ENCODE measurements at places on chromosomes 5 and 9. TPM values are rescaled to one million over a fixed set of nuclear protein-coding genes. Genes with fewer than 3 reads are reported as not detected.

Gene IL5
- total RNA-seq = not detected

Gene CDC20B
- not detected for total RNA-seq

Gene RAPGEF6
- 12.1 TPM for total RNA-seq

Gene PCDHGA2
- 0.23 TPM for total RNA-seq

Gene FBXL17
- total RNA-seq = 18.6 TPM

Gene SLC4A9
- total RNA-seq = not detected

Gene NCS1
- total RNA-seq = 56.6 TPM

Gene TAF1L
- not detected for total RNA-seq

Gene C5orf52
- not detected for total RNA-seq

Gene SHISAL2B
- total RNA-seq = not detected

Gene SPATA31E1
- not detected for total RNA-seq

Gene SHC3
- 0.64 TPM for total RNA-seq

Gene CD180
- total RNA-seq = not detected

Gene SLC25A48
- not detected for total RNA-seq

DNA sequence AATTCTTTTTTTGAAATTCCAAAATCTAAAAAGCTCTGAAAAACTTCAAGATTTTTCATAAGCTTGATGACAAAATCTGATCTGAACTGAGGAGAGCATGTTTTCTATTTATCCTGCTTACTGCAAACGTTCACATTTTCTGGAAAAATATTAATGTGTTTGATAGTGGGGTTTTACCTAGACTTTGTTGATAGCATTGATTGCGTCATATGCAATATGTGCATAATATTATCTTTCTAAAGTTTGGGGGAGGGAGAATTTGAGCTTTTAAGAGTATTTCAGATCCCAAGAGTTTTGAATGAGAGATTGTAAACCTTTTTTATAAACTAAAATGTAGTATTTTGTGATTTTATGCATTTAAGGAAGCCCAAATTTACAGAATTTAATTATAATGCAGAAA, 62.8 kb upstream of the CDH6 start:
- DNase-seq = no peak
- no peak overlapping the region for H3K27ac ChIP-seq
- H3K27me3 ChIP-seq = no peaks in the 10 kb centered on the region
- peaks cover 5% of the 10 kb centered on the region for H3K4me1 ChIP-seq
- peaks cover 2% of the 10 kb centered on the region for H3K36me3 ChIP-seq
- no peak overlapping the region for H3K4me3 ChIP-seq

GRCh38 chr5:137696481-137696880, 39.4 kb downstream of the KLHL3 start:
- H3K36me3 ChIP-seq = peaks cover 2% of the 10 kb centered on the region
- H3K4me1 ChIP-seq = peaks cover 26% of the 10 kb centered on the region
- no peak overlapping the region for H3K27ac ChIP-seq
- H3K4me3 ChIP-seq = no peak overlapping the region

GRCh38 chr9:6096821-6097220, 81.4 kb upstream of the RANBP6 start:
- no peaks in the 10 kb centered on the region for H3K36me3 ChIP-seq
- no peak overlapping the region for H3K27ac ChIP-seq
- no peaks in the 10 kb centered on the region for H3K4me1 ChIP-seq
- DNase-seq = no peak
- peaks cover 37% of the 10 kb centered on the region for H3K27me3 ChIP-seq

DNA sequence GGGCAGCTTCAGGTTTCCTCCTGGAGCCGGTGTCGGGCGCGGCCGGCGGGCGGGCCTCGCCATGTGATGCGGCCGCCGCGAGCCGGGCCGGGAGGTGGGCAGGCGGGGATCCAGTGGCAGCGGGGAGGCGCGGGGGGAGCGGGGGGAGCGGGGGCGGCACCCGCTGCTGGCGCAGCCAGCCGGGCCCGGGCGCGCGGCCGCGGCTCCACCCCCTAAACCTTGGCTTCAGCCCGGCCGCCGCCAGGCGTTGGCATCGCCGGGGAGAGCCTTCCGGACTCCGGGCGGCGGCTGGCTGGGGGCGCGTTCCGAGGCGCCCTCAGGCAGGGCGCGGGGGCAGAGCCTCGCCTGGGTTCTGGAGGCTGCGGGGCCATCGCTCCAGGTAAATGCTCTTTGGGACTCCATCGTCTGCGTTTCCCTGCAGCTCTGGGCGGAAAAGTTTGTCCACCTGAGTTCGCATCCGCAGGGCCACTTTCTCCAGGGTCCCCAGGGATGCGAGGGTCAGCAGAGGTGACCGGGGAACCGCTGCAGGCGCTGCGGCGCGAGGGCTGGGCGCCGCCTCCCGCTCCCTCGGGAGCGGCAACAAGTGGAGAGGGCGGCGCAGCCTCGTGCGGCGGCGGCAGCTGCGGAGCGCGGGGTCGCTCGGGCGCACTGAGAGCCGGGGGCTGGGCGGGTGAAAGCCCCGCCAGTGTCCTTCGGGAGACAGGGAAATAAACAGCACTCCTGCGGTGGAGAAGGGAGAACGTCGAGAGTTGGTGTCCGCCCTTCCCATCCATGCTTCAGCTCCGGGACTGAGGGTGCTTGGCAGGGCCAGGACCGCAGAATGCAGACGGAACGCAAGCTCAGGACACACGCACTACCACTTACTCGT, at the start of gene ARHGEF28:
Gene ARHGEF28 (plus strand): TSS at position 253 of the 868 bp plus-strand sequence. CDS start 58,656 bp downstream, outside the sequence.
- DNase-seq = no peak
- H3K4me3 ChIP-seq = peak within 1 kb of the TSS; percentile 71
- H3K4me1 ChIP-seq = peaks cover 31% of the 10 kb centered on the region
- H3K27ac ChIP-seq = peak within 1 kb of the TSS; percentile 41

- H3K4me3 ChIP-seq = no peak overlapping the region
- DNase-seq = no peak
- H3K27me3 ChIP-seq = peaks cover 18% of the 10 kb centered on the region
- no peak overlapping the region for H3K27ac ChIP-seq
- H3K36me3 ChIP-seq = peaks cover 2% of the 10 kb centered on the region
Measured at GRCh38 chr9:15121630-15122029, 185.4 kb downstream of the TTC39B start.

DNA sequence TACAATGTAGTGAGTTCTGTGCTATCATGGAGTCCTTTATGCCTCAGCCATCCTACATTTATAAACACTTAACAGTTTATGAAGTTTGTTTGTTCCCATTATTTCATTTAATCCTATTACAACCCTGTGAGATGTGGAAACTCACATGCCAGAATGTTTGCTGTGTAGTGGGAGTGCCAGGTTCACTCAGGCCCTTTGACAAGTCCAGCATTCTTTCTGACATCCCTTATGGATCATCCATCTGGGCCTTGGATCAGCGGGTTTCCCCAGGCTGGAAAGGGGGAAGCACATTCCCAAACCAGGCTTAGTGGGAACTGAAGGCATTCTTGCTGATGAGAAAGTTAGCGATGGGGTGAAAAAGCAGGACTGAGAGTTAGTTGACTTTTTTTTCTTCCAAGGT, 128.1 kb upstream of the OTULINL start:
- H3K4me3 ChIP-seq = no peak overlapping the region
- no peaks in the 10 kb centered on the region for H3K27me3 ChIP-seq
- peaks cover 79% of the 10 kb centered on the region for H3K4me1 ChIP-seq

DNA sequence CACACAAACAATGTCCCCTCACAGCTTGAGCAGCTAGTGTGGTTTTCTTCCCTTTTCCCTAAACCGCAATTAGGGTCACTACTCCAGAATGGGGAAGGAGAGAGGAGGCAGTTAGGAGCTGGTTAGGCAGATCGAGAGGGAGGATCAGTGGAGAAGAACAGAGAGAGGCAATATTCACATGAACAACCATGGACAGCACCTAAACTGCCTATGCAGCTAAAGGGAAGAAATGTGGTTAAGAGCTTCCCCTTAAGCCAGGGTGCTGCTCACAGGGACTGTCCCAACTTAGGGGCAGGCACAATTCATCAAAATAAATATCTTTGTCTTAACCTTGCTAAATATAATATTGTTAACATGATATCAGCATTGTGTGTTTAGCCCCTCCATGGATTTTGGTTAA, 359.3 kb upstream of the CDH18 start:
- no peak overlapping the region for H3K4me3 ChIP-seq
- H3K4me1 ChIP-seq = no peaks in the 10 kb centered on the region
- DNase-seq = no peak
- peaks cover 2% of the 10 kb centered on the region for H3K27me3 ChIP-seq

DNA sequence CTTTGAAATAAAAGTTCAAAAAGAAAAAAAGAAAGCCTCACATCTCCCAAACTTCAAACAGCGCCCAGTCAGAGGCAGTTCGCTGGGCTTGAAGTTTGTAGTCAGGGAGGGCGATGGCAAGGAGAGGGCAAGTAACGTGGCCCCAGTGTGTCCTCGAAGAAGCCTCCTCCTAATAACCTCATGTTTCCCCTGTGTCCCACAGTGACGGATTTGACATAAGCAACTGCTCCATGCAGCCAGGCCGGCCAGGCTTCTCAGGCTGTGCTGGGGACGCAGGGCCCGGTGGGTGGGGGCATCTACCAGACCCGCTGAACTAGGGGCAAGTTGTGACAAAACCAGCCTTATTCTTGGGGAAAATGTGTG, 172.2 kb downstream of the ERCC6L2 start:
- H3K4me3 ChIP-seq = no peak overlapping the region
- peaks cover 16% of the 10 kb centered on the region for H3K27me3 ChIP-seq
- peaks cover 1% of the 10 kb centered on the region for H3K36me3 ChIP-seq
- H3K27ac ChIP-seq = no peak overlapping the region
- H3K4me1 ChIP-seq = peaks cover 11% of the 10 kb centered on the region

GRCh38 chr5:115343855-115344254, 47.4 kb upstream of the CCDC112 start:
- H3K27me3 ChIP-seq = no peaks in the 10 kb centered on the region
- peak overlapping the region; percentile 76 for H3K27ac ChIP-seq
- DNase-seq = no peak
- peaks cover 14% of the 10 kb centered on the region for H3K4me1 ChIP-seq
- H3K36me3 ChIP-seq = no peaks in the 10 kb centered on the region
- no peak overlapping the region for H3K4me3 ChIP-seq

DNA sequence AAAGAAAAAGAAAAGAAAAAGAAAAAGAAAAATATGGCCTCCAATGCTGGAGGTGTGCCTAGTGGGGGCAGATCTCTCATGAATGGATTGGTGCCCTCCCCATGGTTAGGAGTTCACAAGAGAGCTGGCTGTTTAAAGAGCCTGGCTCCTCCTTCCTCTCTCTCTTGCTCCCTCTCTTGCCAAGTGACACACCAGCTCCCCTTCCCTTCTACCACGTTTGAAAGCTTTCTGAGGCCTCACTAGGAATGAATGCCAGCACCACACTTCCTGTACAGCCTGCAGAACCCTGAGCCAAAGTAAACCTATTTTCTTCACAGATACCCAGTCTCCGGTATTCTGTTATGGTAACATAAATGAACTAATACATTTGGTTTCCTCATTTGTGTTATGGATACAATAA, 14.4 kb upstream of the GALNT10 start:
- H3K4me3 ChIP-seq = no peak overlapping the region
- H3K27ac ChIP-seq = peak overlapping the region; percentile 76
- H3K27me3 ChIP-seq = no peaks in the 10 kb centered on the region

GRCh38 chr5:177405805-177406204, 3.6 kb downstream of the F12 start:
- peaks cover 14% of the 10 kb centered on the region for H3K4me1 ChIP-seq
- no peaks in the 10 kb centered on the region for H3K36me3 ChIP-seq
- no peak overlapping the region for H3K4me3 ChIP-seq
- H3K27ac ChIP-seq = no peak overlapping the region
- DNase-seq = no peak

GRCh38 chr5:139388198-139388821, 1.4 kb downstream of the MZB1 start:
- peak; percentile 60 for DNase-seq
- no peaks in the 10 kb centered on the region for H3K27me3 ChIP-seq
- H3K4me3 ChIP-seq = no peak overlapping the region
- no peak overlapping the region for H3K27ac ChIP-seq
- H3K36me3 ChIP-seq = peaks cover 1% of the 10 kb centered on the region
- peaks cover 16% of the 10 kb centered on the region for H3K4me1 ChIP-seq

DNA sequence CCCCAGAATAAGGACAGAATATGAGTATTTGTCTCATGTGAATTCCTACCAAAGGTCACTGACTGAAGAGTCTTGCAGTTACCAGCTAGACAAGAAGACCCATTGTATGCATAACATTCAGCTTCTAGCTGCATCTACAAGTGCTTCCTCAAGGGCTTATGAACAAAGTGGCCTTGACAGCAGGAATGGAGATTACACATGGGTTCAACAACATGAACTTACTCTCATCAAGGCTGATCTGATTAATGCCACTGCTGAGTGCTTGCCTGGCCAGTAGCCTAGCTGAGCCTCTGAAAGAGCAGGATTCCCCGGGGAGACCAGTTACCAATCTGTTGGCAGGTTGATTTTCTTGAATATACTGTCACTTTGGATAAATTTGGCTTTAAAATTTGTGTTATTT, 76.7 kb upstream of the CHD1 start:
- DNase-seq = no peak
- H3K36me3 ChIP-seq = no peaks in the 10 kb centered on the region
- no peaks in the 10 kb centered on the region for H3K4me1 ChIP-seq

- no peaks in the 10 kb centered on the region for H3K27me3 ChIP-seq
- H3K4me3 ChIP-seq = no peak overlapping the region
- H3K27ac ChIP-seq = peak overlapping the region; percentile 36
- no peaks in the 10 kb centered on the region for H3K36me3 ChIP-seq
Measured at GRCh38 chr9:122835313-122835731, 6.9 kb upstream of the PDCL start.

- H3K27me3 ChIP-seq = no peaks in the 10 kb centered on the region
- H3K4me1 ChIP-seq = peaks cover 20% of the 10 kb centered on the region
- H3K36me3 ChIP-seq = no peaks in the 10 kb centered on the region
- H3K27ac ChIP-seq = no peak overlapping the region
Measured at GRCh38 chr5:106135473-106135872, 1535.3 kb downstream of the EFNA5 start.

Data from chondrocyte (in vitro differentiated cells).